Left ventricle myocardium superior (tissue), 1 donor: ENCODE measurements at places on chromosomes 1 and 21. TPM values are rescaled to one million over a fixed set of nuclear protein-coding genes. Genes with fewer than 3 reads are reported as not detected.

The TACSTD2 gene
- 0.25 TPM for total RNA-seq

The ELOA gene
- total RNA-seq: 35.8 TPM

The GPR157 gene
- total RNA-seq: 42.2 TPM

The SLAMF6 gene
- 0.59 TPM for total RNA-seq

DNA sequence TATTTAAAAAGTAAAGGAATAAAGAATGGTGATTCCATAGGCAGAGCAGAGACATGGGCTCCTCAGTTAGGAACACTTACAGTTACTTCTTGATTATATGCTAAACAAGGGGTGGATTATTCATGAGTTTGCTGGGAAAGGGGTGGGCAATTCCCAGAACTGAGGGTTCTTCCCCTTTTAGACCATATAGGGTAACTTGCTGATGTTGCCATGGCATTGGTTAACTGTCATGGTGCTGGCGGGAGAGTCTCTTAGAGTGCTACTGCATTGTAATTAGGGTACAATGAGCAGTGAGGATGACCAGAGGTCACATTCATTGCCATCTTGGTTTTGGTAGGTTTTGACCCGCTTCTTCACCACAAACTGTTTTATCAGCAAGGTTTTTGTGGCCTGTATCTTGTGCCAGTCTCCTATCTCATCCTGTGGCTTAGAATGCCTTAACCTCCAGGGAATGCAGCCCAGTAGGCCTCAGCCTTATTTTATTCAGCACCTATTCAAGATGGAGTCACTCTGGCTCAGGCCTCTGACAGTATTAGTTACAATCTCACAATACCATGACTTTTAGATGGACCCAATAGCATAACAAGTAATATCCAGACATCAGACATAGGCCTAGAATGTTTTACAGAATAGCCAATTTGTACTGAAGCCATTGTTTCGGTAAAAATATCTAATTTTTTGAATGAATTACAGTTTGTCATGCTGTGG, 106.8 kb downstream of the ZBTB18 start:
- DNase-seq: no peak

DNA sequence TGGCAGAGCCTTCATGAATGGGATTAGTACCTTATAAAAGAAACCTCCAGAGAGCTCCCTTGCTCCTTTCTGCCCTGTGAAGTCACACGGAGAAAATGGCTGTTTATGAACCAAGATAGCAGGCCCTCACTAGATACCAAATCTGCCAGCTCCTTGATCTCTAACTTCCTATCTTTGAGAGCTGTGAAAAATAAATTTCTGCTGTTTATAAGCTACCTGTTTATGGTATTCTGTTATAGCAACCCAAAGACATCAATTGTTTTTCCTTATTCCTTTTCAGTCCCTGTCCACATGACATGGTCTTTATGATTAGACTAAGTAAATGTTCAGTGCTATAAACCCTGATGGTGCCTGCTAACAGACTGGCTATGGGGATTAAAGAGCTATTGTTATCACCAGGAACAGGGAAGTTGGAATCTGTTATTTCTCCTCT, 9.7 kb upstream of the STIL start:
- no peak for DNase-seq

DNA sequence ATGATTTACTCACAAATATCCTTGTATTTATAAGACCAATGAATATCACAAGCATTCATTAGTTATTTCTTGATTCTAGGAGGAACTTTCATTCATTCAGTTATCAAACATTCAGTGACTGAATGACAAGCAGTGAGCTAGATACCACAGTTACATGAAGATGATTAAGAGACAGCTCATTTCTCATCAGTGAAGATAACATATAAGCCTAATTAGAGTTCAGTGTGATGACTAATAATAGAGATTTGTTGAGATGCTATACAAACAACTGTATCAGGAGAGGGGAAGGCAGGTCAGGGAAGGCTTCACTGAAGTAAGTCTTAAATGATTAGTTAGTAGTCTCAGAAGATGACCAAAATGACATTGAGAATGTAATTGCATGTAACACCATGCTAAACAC, 14.6 kb upstream of the C1orf105 start:
- DNase-seq: no peak

GRCh38 chr1:149934356-149934755, 2.3 kb downstream of the MTMR11 start:
- no peak for DNase-seq
